A549 treated with CpdA at 1 μM for 4 hours (cell line): ENCODE measurements at places on chromosomes 1 and 21. TPM values are rescaled to one million over a fixed set of nuclear protein-coding genes. Genes with fewer than 3 reads are reported as not detected.

SLAMF9 gene
- total RNA-seq = 0.17 to 0.25 TPM (median 0.22 TPM) in 3 of 5 replicates, not detected in the others

ACTA1 gene
- 0.13 to 0.23 TPM (median 0.23 TPM) in 3 of 5 replicates, not detected in the others for total RNA-seq

IL10 gene
- total RNA-seq = not detected in 5 replicates

ANKRD65 gene
- 0.08 to 0.10 TPM (median 0.09 TPM) in 3 of 5 replicates, not detected in the others for total RNA-seq

HMGN1 gene
- total RNA-seq = 164 to 196 TPM (median 172 TPM) in 5 replicates

NAV1 gene
- 5.8 to 13.2 TPM (median 10.7 TPM) in 5 replicates for total RNA-seq

HORMAD1 gene
- 6.4 to 10.5 TPM (median 7.1 TPM) in 5 replicates for total RNA-seq

OR6N1 gene
- not detected in 5 replicates for total RNA-seq

PGLYRP3 gene
- not detected in 5 replicates for total RNA-seq

ECM1 gene
- 1.8 to 2.6 TPM (median 2.2 TPM) in 5 replicates for total RNA-seq

MYBPHL gene
- not detected in 5 replicates for total RNA-seq

RNF187 gene
- 56.4 to 84.9 TPM (median 82.0 TPM) in 5 replicates for total RNA-seq

S100A14 gene
- total RNA-seq = 0.40 to 0.79 TPM (median 0.50 TPM) in 5 replicates

APOBEC4 gene
- total RNA-seq = not detected in 5 replicates

PAQR7 gene
- total RNA-seq = 2.6 to 4.0 TPM (median 3.3 TPM) in 5 replicates

HFM1 gene
- 0.05 to 0.07 TPM in 2 of 5 replicates, not detected in the others for total RNA-seq

WDR64 gene
- total RNA-seq = not detected in 5 replicates

TCHH gene
- total RNA-seq = 0.14 to 0.24 TPM (median 0.19 TPM) in 5 replicates

TAL1 gene
- not detected in 5 replicates for total RNA-seq

CDK11B gene
- total RNA-seq = 25.2 to 27.7 TPM (median 26.6 TPM) in 5 replicates

LAX1 gene
- total RNA-seq = not detected in 5 replicates
